Hematopoietic multipotent progenitor cell treated with erythropoietin and hydrocortisone succinate and interleukin-3 and kit ligand, for 8 days (in vitro differentiated cells): ENCODE measurements at places on chromosomes 7 and 10.

GRCh38 chr10:89296220-89296648, 5.6 kb upstream of the IFIT2 start:
- DNase-seq: no peak

DNA sequence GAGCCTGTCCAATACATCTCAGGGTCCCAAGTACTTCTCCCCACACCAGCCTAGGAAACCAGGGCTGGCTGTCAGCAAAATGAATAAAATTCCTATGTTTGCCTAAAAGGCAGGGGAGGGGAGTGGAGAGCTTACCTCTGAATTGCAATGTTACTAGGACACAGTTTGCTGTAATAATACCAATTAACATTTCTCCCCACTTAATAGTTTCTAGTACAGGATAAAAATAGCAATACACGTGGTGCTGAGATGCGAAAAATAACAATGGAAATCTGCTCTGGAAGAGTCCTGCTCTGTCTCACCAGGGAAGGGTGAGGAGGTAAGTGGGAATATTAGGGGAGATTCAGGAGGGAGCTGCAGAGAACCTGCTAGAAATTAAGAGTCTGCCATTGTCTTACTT, 112.3 kb downstream of the PLXNA4 start:
- no peak for DNase-seq

DNA sequence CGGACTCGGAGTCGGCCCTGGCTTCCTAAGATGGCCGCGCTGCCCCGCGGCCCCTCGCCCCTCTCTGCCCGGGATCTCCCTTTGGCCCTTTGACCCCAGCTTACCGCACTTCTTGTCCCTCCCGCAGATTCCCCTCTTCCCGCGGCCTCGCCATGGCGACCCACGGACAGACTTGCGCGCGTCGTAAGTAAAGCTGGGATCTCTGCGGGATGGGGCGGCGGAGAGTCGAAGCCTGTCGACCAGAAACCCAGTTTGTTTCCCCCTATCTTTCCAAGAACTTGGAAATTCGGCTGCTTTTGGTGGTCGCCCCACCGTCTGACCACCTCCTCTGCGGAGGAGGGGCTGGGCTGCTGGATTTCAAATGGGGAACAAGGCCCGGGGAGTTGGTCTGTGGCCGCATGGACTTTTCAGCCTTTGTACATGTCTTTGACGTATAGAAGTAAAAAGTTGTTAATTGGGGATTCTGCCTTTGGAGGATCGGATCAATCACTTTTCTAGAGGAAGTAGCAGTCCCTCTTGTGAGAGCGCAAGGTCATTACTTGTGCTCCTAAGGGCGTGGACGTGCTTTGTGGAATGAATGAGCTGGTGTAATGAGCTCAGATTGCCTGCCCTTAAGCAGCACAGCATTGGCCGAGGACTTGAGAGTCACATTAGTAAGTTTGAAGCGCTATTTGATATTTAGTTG, 553 bp downstream of the VDAC2 start:
- peak; percentile 71 for DNase-seq

GRCh38 chr7:38453168-38453567, 178.0 kb downstream of the AMPH start:
- DNase-seq: no peak

DNA sequence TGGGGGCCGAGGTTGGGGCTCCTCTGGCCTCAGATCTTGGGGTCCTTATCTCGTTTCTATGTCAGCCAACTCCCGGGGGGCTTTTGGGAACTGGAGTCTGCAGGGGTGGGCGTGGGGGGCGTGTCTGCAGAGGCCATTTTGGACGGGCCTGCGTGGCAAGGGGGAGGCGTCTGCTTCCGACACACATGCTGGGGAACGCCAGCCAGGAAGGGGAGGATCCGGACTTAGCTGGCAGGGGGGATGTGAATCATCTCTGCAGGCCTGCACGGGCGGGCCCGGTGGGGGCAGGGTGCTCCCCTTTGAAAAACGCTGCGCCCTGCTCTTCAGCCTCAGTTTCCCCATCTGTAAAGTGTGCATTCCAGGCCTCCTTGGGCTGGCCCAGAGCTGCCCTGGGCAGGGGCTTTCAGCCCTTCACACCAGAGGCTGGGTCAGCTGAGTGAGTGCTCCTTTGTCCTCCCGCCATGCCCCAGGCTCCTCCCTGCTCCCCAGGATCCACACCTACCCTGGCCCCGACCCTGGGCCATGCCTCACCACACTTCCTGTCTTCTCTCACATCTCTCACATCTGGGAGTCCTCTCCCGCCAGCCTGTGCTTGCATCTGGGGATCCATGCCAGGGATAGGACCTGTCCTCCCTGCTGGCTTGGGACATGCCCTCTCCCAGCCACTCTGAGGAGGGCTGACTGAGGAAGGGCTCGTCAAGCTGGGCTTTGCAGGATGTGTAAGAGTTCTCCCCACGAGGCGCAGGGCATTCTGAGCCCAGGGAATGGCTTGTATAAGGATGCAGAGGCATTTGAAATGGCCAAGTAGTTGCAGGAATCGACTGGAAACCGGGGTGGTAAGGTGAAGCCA, 172.6 kb upstream of the TNRC18 start:
- peak; percentile 92 for DNase-seq

DNA sequence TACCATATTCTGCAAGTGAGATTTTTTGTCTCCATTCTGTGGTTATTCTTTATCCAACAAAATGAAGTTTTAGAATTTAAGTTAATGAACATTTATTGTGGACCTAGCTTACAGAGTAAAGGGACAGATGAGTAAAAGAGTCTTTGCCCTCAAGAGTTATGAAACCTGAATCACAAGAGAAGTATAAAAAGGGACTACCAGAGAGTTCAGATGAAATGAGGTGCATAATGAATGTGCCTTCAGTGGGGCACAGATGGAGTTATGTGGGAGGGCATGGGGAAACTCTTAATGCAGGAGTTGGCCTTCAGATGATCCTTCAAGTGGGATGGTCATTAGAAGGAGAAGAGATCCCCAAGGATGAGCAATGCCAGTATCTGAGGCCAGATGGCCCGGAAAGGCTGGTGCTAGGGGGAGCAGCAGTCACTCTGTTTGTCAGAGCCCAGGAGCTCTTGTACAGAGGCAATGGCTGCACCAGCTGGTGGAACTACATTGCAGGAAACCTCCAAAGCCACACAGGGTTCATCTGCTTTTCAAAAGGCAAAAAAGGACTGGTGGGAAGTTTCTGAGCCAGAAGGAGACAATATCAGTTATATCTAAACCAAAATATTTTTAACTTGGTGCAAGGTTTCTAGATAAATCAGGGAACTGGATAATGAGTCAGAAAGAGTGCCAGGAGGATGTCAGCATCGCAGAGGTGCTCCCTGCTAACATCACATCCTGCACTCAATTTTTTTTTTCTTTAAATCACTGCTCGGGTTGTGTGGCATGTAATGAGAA, 162.0 kb downstream of the KLF6 start:
- DNase-seq: no peak

- DNase-seq: peak; percentile 86
Observed at GRCh38 chr7:5452470-5452899, 28.9 kb upstream of the TNRC18 start.
